ENCODE measurements at places on chromosomes 1 and 21.

- DNase-seq: no peak
Measured at GRCh38 chr1:226641671-226642231, 93.2 kb downstream of the STUM start.

DNA sequence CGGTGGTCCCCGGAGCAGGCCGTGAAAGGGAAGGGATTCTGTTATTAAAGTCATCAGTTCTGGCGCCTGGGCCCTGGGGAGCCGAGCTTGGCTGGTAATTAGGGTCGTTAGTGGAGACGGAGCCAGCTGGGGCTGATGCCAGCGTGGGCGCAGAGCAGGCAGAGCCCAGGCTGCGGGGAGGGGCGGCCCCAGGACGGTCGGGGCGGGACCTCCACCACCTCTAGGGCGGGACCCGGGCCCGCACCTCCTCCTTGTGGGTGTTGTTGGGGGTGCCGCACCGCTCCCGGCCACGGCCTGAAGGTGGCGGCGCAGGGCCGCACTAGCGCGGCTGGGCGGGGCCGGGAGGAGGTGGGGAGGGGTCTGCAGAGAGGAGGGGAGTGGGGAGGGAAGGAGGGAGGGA, 470.6 kb downstream of the PTPRU start:
- peak; percentile 94 for DNase-seq

DNA sequence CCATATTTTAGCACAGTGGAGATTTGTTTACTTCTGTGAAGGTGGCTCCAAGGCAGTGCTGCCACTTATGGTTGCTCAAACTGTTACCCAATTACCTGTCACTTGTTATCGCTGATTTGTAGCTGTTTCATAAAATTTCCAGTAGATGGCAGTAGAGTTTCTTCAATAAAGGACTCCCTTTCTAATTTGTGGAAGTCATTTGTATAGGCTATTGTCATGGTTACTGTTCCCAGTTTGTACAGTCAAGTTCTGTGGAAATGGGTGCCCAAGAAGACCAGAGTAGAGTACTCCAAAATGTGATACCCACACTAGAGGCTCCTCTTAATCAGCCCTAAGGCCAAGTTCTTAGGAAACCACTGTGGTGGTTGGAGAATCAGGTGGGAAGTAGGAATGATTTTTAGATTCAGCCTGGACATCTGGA, 186.1 kb downstream of the CLEC20A start:
- peak; percentile 69 for DNase-seq

DNA sequence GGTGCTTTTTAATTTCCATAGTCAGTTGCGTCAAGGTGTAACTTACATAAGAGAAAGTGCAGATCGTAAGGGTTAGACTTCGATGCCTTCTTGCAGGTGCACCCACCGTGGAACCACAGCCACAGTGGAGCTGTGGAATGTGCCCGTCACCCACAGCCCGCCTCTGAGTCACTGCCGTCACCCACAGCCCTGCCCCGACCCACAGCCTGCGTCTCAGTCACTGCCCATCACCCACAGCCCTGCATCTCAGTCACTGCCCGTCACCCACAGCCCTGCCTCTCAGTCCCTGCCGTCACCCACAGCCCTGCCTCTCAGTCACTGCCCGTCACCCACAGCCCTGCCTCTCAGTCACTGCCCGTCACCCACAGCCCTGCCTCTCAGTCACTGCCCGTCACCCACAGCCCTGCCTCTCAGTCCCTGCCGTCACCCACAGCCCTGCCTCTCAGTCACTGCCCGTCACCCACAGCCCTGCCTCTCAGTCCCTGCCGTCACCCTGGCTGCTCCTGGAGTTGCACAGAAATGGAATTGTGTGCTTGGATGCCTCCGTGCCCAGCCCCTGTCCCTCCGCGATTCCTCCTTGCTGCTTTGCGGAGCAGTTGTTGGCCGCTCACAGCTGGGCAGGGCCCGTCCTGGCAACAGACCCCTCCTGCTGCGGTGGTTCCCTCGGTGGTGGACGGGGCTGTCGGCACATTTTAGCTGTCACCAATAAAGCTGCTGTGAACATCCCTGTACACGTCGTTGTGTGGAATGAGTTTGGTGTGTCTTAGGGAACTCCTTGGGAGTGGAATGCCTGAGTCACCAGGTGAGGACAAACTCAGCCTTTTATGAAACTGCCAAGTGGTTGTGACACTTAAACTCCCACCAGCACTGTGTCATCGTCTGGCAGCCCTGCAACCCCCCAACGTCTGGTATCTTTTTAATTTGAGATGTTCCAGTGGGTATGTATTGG, 44.9 kb upstream of the COL6A2 start:
- DNase-seq: no peak

DNA sequence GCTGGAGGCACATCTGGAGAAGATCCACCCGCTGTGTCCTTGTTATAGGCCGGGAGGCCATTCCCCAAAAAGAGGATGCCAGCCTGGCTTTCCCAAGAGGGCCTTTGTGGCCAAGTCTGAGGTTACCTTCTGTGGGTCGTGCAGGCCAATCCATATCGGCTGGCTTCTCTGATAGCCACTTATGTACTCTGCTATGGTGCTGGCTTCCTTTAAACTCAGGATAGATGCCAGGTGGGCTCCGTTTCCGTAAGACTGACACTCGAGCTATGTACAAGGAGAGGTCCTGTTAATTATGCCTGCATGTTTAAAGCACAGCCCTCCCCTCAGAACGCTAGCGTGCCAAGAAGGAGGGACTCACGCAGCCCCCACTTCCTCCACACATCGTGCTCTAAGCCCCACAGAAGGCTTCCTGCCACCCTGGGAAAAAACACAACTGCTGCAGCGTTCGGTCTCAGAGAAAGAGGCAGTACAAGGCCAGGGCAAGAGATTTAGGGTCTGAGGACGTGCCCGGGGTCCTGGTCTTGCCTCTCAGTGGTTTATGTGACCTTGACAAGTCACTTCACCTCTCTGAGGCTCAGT, 11.6 kb downstream of the REG4 start:
- no peak for DNase-seq

DNA sequence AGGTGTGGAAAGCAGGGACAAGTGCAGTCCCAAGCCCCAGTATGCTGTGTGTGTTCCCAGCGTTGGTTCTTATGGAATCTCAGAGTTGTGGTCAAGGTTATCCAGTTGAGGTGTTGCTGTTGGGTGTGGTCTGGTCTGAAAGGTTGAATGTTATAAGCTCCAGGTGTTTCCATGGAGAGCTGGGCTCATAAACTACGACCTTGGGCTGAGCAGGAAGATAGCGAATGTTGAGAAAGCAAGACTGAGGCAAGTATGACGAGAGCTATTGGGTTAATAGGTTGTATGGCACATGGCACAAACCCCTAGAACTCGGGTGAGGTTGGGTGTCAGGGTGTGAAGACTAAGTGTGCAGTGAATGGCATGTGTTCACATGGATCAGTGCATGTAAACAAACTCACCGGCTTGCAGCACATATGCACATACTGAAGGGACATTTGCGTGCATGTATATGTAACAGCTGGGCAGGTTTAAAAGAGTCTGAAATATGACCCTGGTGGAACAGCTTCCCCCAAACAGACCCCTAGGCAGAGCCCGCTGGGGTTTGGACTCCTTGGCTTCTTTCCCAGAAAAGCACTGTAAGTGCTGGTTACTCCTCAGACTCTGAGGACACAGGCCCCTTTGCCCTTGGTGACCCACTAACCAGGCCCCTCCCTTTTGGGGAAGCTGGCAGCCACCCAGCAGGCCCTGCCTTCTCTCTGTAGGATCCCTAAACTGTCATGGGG, 117.5 kb downstream of the NAV1 start:
- DNase-seq: peak; percentile 71

DNA sequence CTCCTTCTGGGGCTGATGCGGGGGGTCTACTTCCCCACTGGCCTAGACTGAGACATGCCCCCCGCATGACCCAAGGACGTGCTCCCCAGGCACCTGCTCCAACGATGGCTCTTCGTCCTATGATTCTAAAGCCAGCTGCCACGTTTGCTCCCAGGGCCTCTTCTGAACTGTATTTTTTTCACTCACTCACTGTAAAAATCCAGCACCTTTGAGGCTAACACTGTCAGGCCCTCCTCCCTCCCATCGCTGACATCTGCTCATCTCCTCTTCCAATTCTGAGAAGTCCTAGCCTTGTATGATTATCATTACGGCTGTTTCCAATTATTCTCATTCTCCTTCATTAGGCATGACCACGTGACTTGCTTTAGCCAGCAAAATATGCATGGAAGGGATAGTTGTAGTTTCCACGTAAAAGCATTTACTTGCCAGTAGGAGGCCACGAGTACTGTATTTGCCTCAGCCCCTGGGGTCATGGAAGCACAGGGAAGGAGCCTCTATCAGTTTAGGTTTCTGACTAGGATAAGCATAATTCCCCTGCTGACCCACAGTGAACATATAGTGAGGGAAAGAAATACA, 19.1 kb upstream of the EDN2 start:
- DNase-seq: no peak

GRCh38 chr21:17921579-17922530, 102.7 kb upstream of the C21orf91 start:
- no peak for DNase-seq

GRCh38 chr1:36651176-36651910, 168.6 kb upstream of the CSF3R start:
- DNase-seq: no peak

DNA sequence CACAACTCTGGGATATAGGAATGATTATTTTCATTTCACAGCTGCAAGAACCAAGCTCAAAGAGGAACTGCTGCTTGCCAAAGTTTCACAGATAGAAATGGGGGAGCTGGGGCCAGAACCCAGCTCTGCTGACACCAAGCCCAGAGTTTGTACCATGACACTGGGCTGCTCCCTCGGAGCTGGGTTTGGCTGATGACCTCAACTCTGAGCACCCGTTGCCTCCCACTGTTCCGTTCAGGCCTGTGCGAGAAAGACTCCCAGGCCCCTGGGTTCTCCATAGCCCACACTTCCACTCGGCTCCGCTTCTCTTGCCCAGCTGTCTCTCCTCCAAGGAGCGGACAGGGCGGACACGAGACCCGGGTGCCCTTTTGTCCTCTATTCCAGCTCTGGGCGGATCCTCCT, 55.2 kb downstream of the NGF start:
- DNase-seq: no peak

GRCh38 chr1:199545780-199546179, 481.7 kb upstream of the NR5A2 start:
- DNase-seq: no peak

Measured in NCI-H345 (cell line).